ENCODE measurements at places on chromosomes 16 and 17.

DNA sequence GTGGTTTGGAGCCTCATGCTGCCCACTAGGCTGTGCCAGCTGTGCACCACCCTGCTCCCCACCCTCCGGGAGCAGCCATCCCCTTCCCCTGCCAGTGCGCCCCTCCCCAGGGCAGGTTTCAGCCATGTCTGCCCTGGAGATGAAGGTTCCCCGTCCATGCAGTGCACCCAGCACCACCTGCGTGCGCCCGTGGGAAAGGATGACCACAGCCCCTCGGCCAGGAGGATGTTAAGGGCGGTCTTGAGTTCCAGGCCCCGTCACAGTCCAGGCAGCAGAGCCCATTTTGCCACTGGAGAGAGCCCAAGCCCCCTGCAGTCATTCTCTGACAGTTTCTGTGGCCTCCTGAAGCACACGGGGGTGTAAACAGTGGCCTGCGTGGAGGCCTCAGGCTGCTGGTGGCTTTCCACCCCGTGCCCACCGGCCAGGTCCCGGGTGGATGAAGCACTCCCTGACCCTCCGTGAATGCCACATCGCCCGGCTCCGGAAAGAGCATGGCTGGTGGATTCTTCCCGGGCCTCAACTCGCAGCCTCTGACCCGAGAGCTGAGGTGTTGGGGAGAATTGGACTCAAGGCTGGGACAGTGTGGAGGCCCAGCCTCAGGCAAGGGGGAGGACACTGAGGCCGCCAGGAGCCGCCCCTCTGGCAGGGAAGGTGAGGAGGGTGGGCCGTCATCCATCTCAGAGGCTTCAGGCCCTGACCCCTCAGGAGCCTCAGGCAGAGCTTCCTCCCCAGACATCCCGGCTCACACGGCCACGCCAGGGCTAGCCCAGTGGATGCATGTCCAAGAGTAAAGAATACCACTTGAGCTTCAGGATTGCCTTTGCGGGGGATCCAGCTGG is 69.7 kb upstream of the CHMP6 start:
- DNase-seq = no peak

DNA sequence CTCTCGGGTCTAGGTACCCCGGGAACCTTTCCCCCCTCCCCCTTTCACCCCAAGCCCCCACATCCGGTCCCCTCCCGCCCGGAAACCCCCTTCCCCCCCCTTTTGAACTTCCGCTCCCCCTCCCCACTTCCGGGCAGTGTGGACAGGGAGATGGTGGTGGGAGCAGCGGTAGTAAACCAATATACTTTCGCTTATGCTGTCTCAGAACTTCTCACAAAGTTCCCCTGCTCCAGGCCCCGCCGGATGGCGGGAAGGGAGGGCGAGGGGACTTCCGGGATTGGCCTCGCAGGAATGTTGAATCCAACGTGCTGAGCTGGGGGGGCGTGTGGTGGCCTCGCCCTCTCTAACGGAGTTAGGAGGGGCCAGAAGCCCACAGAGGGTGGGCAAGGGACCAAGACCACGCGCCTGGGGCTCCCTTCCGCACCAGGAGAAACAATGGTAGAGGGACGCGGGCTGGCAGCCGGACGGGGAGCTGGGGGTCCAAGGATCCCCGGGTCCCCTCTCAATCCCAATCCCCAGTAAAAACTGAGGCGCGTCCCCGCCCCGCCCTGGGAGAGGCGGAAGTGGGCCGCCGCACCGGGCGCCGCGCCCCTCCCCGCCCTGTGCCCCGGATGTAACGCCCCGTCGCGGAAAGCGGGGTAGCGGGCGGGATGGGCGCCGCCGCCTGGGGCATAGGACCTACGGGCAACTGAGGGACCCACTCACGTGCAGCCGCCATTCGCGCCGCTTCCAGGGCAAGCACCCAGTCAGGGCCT is 742 bp downstream of the PFN1 start:
- peak; percentile 48 for DNase-seq

DNA sequence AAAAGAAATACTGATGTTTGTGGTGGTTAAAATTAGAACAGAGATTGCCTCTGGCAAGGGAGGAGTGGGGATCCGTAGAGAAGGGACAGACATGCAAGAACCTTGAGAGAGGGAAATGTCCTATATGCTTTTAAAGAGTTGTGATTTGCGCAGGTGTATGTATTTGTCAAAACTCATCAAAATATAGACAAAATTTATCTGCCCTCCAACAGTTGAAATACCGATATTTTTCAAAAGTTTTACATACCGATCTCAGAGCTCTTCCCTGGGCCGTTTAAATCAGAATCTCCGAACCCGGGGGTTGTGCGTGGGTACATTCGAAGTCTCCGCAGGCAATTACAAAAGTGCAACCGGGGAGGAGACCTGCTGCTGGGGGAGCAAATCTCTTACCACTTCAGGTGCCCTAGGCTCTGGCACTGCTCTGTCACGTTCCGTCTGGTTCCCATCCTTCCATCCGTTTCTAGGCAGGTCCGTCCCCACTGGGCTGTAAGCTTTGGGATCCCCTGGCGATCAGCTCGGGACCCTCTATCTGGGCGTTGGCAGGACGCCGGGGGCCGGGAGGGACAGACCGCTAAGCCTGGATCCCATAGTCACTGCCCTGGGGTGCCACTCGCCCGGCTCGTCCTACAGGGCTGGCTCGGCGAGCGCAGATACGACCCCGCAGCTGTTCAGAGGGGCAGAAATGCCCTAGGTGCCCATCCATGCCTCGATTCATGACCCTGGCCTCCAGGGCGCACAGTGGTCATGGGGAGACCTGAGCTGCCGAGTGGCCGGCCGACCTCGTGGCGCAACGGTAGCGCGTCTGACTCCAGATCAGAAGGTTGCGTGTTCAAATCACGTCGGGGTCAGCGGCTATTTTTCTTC is 4.2 kb downstream of the BORCS6 start:
- peak; percentile 84 for DNase-seq

DNA sequence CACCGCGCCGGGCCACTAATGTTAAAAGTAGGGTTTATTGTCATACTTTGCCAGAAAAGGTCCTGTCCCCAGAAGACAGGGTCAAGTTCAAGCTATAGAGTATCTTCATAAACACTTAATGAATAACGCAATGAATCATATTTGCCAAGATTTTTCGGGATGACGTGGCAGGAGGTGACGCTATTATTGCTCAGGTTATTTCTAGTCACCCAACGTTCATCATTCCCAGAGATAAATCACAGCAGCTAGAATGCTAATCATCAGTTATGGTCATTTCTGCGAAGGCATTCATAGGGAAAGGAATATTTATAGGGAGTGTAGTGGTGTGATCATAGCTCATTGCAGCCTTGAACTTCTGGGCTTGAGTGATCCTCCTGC is 2.0 kb downstream of the TMC5 start:
- no peak for DNase-seq

- DNase-seq = no peak
These were observed 19.4 kb downstream of the CMTM4 start for GRCh38 chr16:66677179-66677578.

GRCh38 chr17:76537288-76537577 is 276 bp downstream of the CYGB start:
- DNase-seq = no peak

GRCh38 chr17:43356999-43357398 is 41.8 kb upstream of the ARL4D start:
- no peak for DNase-seq

Measured in NCI-H1105 (cell line).